ENCODE measurements at places on chromosomes 5 and 9. TPM values are rescaled to one million over a fixed set of nuclear protein-coding genes. Genes with fewer than 3 reads are reported as not detected.

The DNAH5 gene
- total RNA-seq: not detected

The FGF1 gene
- total RNA-seq: 37.7 TPM

The PCDHB15 gene
- total RNA-seq: 1.8 TPM

The GHR gene
- 5.2 TPM for total RNA-seq

The MUSK gene
- 0.49 TPM for total RNA-seq

The SYNPO gene
- total RNA-seq: 86.0 TPM

The MARCHF3 gene
- total RNA-seq: 9.0 TPM

The DDX4 gene
- total RNA-seq: not detected

The SLC25A51 gene
- total RNA-seq: 27.4 TPM

The TMEM8B gene
- total RNA-seq: 2.0 TPM

Measured in cardiac atrium fibroblast (primary cell).